SJCRH30 (cell line): ENCODE measurements at places on chromosomes 3 and 15. TPM values are rescaled to one million over a fixed set of nuclear protein-coding genes. Genes with fewer than 3 reads are reported as not detected.
A peak's percentile ranks its signal among the peaks of the same experiment; 100 is the strongest.

- no peaks in the 10 kb centered on the region for H3K27me3 ChIP-seq
- no peak overlapping the region for H3K4me3 ChIP-seq
- peaks cover 71% of the 10 kb centered on the region for H3K36me3 ChIP-seq
- no peak for DNase-seq
These were observed 16.5 kb downstream of the LMCD1 start for GRCh38 chr3:8518138-8518537.

The GASK1A gene
- total RNA-seq = not detected in 2 replicates

The TRANK1 gene
- under 0.01 and 0.12 TPM in 2 replicates for total RNA-seq

DNA sequence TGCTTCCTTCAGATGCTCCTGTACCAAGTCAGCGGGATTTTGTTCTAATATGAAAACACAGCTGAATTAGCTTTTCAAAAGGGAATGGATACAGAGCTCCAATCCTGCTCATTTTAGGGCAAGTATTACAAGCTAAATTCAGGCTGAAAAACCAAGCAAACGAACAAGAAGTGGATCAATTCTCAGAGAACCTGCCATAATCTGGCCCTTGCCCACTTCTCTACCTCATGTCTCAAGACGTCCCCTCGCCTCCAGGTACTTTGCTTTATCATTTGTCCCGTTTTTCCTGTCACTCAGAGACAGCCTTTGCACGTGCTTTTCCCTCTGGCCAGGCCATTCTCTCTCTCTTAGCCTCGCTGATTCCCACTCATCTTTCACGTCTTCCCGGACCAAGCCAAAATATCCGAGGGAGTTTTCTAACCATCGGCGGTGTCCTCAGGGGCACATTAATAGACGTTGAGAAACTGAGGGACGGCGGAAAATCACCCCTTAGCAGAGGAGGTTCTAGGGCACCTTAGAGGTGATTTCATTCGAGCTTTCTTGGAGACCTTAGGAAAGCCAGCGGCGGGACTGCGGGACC, 654 bp downstream of the SUSD5 start:
- H3K27ac ChIP-seq = peak overlapping the region; percentile 57
- peak overlapping the region; percentile 83 for H3K4me3 ChIP-seq

The PAQR9 gene
- 0.16 and 0.30 TPM in 2 replicates for total RNA-seq

DNA sequence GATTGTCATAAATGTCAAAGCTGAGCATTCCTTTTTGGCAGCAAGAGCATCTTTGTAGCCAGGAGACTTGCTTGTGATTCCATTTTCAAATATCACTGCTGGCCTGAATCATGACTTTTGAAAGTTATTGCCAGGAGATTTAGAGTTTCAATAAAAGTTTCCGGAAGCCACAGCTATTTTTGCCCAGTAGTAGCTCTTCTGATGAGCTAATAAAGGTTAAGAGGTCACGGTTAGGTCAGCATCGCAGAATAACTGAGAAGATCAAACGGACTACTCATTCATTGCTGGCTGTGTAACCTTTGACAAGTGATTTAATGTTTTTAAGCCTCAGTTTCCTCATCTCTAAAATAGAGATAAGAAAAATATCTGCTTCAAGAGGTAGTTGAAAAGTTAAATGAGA, 105.1 kb upstream of the ETV5 start:
- H3K4me3 ChIP-seq = no peak overlapping the region
- H3K27ac ChIP-seq = no peak overlapping the region
- H3K27me3 ChIP-seq = no peaks in the 10 kb centered on the region
- H3K4me1 ChIP-seq = peaks cover 41% of the 10 kb centered on the region

GRCh38 chr3:174377096-174377495, 482.0 kb upstream of the NAALADL2 start:
- H3K27me3 ChIP-seq = no peaks in the 10 kb centered on the region
- H3K4me1 ChIP-seq = no peaks in the 10 kb centered on the region
- H3K4me3 ChIP-seq = no peak overlapping the region
- DNase-seq = no peak

GRCh38 chr15:63473007-63473748, 31.2 kb upstream of the USP3 start:
- H3K4me3 ChIP-seq = no peak overlapping the region
- no peaks in the 10 kb centered on the region for H3K27me3 ChIP-seq
- H3K27ac ChIP-seq = no peak overlapping the region
- 0 out of 2 replicates have a peak, but pooled peaks cover 3% of the 10 kb centered on the region for H3K4me1 ChIP-seq
- H3K36me3 ChIP-seq = no peaks in the 10 kb centered on the region

DNA sequence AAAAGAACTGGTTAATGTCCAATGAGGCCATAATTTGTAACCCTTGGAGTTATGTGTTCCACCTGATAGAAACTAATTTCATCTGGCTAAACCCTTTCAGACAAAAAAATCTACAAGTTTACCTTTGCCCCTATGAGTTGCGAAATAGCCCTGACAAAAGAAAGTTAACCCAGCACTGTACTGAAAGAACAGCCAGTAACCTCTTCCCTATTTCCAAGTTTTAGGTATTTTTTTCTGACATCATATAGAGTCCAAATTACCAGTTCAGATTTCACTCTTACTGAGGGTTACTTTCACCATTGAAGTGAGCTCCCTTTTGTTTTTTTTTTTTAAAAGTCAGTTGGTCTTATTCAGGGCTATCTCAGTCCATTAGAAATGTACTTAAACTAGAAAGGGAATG, 42.8 kb upstream of the PTPRG start:
- no peaks in the 10 kb centered on the region for H3K4me1 ChIP-seq
- H3K27ac ChIP-seq = no peak overlapping the region
- no peak overlapping the region for H3K4me3 ChIP-seq

DNA sequence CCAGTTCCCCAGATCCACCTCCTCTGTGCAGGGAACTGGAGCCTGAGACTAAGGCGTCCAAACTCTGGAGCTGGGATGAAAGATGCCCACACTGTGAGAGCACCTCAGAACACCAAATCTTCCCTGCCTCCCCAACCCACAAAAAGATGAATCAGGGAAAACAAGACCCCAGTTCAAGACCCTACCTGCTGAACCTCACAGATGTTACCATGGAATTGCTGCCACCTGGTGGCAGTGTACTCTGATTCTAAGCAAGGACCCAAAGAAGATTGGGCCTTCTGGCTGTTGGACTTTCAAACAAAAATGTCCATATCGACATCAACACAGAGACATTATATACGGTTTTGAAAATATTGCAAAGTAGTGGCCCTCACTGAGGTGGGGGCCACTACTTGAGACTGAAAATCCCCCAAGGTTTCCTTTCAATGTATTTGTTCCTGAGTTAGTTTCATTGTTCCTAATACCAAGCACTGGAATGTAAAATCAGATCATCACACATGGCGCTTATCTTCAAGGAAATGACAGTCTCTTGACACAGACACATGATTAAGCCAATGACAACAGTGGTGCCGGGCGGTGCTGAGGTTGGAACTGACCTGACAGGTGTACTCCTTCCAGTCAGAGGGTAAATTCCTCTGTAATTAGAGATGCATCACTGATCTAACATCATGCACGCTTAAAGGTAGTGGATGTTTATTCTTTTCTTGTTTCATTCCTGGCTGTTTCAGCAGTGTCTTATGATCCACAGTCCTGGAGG, 67.6 kb downstream of the SLC6A11 start:
- no peak overlapping the region for H3K27ac ChIP-seq
- H3K4me3 ChIP-seq = no peak overlapping the region
- H3K27me3 ChIP-seq = no peaks in the 10 kb centered on the region; the same call in 1 of the 2 replicates
- H3K36me3 ChIP-seq = no peaks in the 10 kb centered on the region
- H3K4me1 ChIP-seq = no peaks in the 10 kb centered on the region
- DNase-seq = peak; percentile 34

DNA sequence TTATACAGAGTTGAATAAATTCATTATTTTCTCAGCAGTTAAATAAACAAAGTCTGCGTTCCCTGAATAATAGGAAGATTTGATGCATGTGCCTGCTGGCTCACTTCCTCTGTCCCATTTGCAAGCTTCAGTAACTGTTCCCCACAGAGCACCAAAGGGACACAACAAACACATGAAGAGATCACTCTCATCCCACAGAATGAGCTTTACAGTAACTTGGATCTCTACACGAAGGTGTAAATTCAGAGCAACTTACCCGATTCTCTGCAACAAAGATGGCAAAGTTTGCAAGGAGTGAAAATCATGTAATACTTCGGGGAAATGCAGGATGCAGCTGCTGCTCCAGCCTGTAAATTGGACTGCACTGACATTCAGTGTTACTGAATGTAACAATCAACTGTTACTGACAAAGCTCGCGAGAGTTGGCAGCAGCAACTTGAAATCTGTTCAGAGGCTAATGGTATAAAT, at the start of gene BCHE:
Gene BCHE, minus strand, starts transcription at position 366 of the 468 bp plus-strand sequence. CDS start 6,390 bp downstream, outside the sequence.
- peak; percentile 81 for DNase-seq
- H3K36me3 ChIP-seq = no peaks in the 10 kb centered on the region; the same call in 1 of the 2 replicates
- peaks cover 11% of the 10 kb centered on the region for H3K4me1 ChIP-seq
- no peaks in the 10 kb centered on the region for H3K27me3 ChIP-seq

DNA sequence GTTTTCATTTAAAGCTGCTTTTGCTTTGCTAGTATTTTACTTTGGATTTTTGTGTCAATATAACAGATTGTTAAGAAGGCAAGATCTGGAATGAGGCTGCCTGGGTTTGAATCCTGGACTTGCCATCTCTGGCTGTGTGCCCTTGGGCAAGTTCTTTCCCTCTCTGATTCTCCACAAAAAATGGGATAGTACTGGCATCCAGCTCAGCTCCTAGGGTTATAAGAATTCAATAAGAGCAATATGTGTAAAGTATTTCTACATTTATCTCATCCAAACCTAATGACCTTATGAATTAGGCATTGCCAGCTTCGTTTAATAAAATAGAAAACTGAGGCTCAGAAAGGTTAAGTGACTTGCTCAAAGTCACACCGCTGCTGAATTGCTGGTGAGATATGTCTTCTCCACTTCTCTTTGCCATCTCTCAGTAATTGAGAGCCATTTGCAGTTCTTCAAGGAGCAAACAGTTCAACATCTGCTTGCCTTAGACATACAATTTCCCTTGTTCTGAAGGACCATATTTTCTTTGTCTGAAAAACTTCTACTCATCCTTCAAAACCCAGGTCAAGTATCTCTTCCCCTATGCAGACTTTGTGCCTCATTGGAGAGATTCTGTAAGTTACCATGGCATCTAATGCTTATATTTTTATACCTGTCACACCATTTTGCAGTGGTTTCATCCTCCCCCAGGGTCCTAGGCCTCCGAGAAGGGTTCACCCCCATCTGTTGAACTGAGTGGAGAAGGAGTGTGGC, 80.8 kb upstream of the TLE3 start:
- H3K27me3 ChIP-seq = peaks cover 2% of the 10 kb centered on the region; the same call in 1 of the 2 replicates
- no peak for DNase-seq
- H3K4me3 ChIP-seq = no peak overlapping the region
- no peaks in the 10 kb centered on the region for H3K36me3 ChIP-seq
- no peaks in the 10 kb centered on the region for H3K4me1 ChIP-seq

DNA sequence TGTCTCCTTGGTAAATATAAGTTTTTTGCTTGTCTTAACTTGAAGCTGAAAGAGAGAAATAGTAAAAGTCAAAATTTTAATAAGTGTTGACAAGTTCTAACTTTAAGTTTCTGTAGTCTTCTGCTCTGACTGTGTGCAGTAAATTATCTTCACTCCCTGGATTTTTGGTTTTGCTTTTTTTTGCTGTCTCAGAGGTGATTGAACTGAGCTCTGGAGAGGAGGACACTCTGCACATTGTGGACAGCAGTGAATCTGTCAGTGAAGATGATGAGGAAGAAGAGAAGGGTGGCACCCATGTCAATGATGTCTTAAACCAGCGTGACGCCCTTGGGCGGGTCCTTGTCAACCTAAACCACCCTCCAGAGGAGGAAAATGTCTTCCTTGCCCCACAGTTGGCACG, 40.5 kb upstream of the TEX264 start:
- H3K27ac ChIP-seq = no peak overlapping the region
- DNase-seq = no peak
- no peaks in the 10 kb centered on the region for H3K27me3 ChIP-seq
- no peak overlapping the region for H3K4me3 ChIP-seq
- H3K4me1 ChIP-seq = no peaks in the 10 kb centered on the region

DNA sequence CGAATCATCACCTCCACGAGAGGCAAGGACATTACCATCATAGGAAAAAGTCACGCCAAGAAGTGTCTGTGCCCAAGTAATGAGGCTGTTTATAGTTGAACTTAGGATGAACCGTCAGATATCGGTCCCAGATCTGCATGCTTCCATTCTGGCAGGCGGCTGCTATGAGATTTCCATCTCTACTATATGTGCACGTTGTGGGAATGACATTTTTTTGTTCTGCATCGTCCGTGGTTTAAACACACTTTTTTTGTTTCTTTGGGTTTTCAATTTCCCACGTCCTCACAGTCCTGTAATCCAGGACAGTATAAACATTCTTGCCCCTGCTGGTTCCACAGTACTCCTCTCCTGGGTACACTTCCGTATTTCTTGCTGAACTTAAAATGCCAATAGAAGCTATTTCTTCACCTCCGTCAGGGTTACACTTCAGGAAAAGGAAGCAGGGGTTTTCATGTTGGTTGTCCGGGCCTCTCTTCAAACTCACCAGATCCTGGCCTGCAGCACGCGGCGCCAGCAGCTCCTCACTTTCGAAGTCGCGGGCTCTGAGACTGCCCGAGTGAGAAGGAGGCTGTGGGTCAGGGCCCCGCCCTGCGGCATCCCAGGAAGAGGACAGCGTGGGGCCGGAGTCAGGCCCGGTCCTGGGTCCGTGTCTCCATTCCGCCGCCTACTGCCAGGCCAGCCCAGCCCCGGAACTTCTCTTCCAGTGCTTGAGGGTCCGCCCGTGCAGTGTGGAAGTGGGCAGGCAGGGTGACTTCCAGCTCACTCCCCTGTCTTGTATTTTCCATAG, 9.8 kb upstream of the TM4SF4 start:
- no peak overlapping the region for H3K4me3 ChIP-seq
- no peaks in the 10 kb centered on the region for H3K27me3 ChIP-seq
- H3K36me3 ChIP-seq = no peaks in the 10 kb centered on the region
- DNase-seq = no peak
- H3K27ac ChIP-seq = no peak overlapping the region

DNA sequence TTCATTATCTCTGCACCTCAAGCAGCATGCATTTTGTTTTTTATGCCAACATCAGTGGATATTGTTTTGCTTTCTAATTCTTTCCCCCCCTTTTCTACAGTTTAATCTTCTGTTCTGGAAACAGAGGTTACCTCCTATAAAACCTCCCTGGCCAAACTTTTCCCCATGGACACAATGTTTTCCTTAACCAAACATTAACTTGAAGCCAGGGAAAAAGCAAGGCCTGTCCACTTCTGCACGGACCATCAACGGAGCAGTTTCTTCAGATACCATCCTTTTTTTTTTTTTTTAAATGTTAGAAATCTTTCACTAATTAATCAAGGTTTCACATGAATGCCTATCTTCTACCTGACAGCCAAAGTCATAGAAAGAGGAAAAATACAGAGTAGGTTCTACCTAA, 127.0 kb downstream of the ADAMTS9 start:
- no peaks in the 10 kb centered on the region for H3K27me3 ChIP-seq
- no peak overlapping the region for H3K27ac ChIP-seq
- no peak for DNase-seq
- H3K4me3 ChIP-seq = no peak overlapping the region

The SPATA12 gene
- 0.10 TPM in 1 of 2 replicates, not detected in the other for total RNA-seq

DNA sequence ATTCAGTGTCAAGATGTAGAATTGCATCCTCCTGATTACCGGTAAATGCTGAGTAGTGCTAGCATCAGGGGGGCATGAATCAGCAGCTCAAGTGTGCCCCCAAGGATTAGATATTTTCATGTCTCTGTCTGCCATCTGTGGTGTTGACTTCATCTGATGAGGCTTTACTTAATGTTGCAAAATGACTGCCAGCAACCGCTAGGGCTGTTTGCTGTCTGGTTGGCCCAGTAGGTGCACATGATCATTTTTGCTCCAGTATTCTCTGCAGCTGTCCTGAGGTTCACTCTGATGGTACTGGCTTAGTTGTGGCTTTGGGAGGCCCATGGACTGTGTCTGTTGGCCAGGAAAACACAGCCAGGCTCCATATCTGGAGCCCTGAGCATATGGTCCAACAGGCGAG, 316.4 kb downstream of the SOX2 start:
- H3K27ac ChIP-seq = no peak overlapping the region
- no peaks in the 10 kb centered on the region for H3K27me3 ChIP-seq
- peak; percentile 17 for DNase-seq
- no peak overlapping the region for H3K4me3 ChIP-seq
- H3K4me1 ChIP-seq = no peaks in the 10 kb centered on the region
